ENCODE measurements at places on chromosomes 1 and 21.

DNA sequence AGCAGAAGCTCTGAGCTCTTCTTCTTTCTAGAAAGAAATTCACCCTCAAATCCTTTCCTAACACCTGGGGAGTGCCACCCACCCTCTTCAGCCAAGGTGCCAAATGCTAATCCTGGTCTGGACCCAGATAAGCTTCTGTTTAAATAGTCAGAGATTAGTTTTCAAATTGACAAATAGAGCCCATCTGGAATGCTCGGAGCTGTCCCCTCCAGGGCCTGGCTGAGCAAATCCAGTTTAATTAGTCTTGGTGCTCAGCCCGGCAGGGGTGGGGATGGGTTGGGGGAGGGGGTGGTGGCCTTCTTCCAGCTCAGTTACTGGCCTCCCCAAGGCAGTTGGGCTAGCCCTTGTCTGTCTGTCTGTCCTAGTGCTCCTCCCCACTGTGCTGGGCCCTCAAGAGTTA, 269.5 kb downstream of the GRIK3 start:
- DNase-seq, result no peak

GRCh38 chr1:188371295-188371806, 1542.6 kb downstream of the PLA2G4A start:
- DNase-seq, result no peak

DNA sequence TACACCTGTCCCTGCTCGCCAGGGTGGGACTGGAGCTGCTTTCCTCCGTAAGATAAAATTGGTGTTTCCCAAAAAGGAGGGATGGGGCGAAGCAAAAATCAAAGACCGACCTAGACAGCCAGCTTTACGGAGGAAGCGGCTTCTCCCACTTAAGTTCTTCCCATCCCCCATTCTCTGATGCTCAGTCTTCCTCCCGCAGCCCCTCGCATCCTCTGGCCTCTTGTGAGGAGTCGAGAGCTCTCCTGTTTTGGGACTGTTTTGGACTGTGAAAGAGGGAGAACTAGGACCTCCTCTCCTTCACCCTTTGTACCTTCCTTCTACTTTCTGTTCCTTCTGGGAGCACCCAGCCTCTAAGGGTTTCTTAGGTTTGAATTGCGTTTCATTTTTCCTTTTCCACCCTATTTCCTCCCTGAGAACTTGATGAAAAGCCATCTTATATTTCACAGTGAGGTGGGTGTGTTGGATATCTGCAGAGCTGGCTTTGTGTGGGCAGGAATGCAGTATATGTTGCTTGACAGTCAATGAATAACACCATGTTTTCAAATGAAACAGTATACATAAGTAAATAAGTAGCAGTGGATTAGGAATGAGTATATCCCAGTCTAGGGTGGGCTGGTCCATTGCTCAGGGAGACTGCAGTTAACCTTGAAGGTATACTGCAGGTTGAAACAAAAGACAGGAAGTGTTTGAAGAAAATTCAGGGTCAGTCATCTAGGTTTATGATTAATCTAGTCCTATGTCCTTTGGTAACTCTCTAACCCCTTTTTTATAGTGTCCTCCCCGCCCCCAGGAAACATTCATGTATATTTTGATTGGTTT, 848 bp downstream of the CTTNBP2NL start:
- no peak for DNase-seq

DNA sequence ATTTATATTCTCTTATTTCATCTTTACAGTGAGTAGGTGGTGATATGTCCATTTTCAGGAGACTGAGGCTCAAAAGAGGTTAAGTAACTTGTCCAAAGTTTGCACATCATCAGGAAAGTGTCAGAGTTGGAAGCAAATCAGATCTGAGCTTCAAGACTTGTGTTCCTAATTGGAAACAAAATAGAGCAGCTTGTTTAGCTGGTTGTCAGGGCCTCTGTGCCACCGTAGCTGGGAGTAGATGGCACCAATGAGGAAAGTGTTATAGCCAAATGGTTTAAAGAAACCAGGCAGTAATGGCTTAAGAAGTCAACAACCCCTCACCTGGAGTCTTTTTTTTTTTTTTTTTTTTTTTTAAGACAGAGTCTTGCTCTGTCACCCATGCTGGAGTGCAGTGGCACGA, 19.7 kb downstream of the AGO1 start:
- no peak for DNase-seq

- no peak for DNase-seq
Observed at GRCh38 chr1:181087400-181087901, 1.0 kb upstream of the IER5 start.

DNA sequence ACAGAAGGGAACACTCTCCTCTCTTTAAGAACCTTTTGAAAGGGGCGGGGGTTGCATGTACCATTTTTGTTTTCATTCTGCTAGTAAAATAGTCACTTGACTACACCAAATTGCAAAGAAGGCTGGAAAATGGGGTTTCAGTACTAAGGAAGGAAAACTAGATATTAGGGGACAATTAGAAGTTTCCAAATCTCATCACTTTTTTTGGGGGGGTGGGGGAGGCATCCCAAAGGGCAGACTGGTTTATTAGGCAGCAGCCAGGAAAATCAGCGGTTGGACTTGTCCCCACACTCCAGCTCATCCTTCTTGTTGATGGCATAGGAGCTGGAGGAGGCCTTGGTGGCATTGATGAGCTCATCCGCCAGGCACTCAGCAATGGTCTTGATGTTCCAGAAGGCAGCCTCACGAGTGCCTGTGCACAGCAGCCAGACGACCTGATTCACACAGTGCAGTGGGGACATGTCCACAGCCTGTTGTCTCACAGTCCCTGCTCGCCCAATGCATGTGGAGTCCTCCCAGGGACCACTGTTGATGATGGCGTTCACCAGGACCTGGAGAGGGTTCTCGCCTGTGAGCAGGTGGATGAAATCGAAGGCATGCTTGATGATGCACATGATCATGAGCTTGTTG, 1.7 kb upstream of the TMEM50B start:
- no peak for DNase-seq

GRCh38 chr21:19490481-19490880, 1086.9 kb upstream of the TMPRSS15 start:
- DNase-seq, result no peak

All from foreskin keratinocyte (primary cell).